ENCODE measurements at places on chromosomes 2 and 18. TPM values are rescaled to one million over a fixed set of nuclear protein-coding genes. Genes with fewer than 3 reads are reported as not detected.

The SNORC gene
- total RNA-seq, result 0.34 TPM

The LRP1B gene
- total RNA-seq, result under 0.01 TPM

The SP140 gene
- not detected for total RNA-seq

The CRYGD gene
- total RNA-seq, result not detected

The FOXI3 gene
- total RNA-seq, result not detected

The SMYD1 gene
- not detected for total RNA-seq

The SLC9A4 gene
- not detected for total RNA-seq

The UPP2 gene
- total RNA-seq, result not detected

The C2orf69 gene
- 7.6 TPM for total RNA-seq

The LCT gene
- under 0.01 TPM for total RNA-seq

The TNP1 gene
- total RNA-seq, result not detected

The IL18RAP gene
- total RNA-seq, result not detected

The UGT1A4 gene
- total RNA-seq, result not detected

The NT5DC4 gene
- total RNA-seq, result not detected

The EHD3 gene
- total RNA-seq, result 6.6 TPM

The ANKRD62 gene
- total RNA-seq, result under 0.01 TPM

The GPR39 gene
- total RNA-seq, result not detected

The RAPGEF4 gene
- 23.8 TPM for total RNA-seq

The GNLY gene
- not detected for total RNA-seq

The NTSR2 gene
- total RNA-seq, result not detected
